ENCODE measurements at places on chromosomes 1 and 21.

DNA sequence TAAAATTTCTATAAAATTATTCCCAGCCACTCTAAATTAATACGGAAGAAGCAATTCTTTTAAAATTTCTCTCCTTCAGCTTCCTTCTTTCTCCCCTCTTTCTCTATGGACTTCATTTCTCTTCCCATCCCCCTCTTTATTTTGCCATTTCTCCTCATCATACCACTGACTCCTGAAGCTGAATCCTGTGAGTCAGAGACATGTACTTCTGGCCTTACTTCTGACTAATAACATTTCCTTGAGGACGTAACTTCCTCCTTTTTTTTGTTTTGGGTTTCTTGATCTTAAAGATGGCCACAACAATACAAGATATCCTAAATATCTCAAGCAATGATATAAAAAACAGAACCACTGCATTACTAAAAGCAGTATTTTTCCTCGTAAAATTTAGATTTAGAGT is 63.6 kb upstream of the DENND1B start:
- no peak for DNase-seq

DNA sequence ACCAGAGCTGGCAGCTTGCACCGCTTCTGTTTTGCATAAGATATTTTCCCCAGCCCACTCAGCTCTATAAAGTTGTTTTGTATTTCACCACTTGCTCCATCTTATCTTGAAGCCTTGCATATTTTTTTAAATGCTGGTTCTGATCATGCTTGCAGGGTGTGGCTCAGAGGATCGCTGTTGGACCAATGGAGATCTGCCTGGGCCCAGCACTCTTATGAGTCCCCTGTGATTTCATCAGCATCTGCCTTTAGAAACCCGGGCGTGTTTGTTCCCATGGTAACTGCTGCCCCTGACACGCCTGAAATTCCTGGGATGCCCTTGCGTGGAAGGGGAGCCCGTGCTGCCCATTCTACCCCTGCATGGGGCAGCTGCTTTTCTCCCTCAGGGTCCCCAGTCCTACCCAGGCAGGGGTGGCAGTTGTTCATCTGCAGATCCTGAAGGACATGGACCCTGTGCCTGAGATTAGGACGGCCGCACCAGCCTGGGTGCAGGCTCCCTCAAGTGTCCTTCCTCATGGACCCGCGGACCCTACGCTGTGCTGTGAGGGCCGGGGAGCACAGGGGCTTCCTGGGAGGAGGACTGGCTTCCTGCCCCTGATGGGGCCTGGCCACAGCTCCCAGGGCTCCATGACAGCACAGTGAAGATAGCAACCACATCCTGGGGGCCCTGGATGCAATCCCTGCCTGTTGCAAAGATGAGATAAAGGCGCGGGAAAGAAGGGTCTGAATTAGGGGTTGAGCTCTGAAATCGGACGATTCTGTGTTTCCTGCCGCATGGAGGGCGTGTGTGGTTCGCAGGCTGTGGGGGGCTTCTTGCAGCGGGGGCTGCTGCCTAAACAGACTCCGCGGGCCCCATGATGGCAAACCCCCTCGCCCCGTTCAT is 226.5 kb downstream of the SDCCAG8 start:
- no peak for DNase-seq

DNA sequence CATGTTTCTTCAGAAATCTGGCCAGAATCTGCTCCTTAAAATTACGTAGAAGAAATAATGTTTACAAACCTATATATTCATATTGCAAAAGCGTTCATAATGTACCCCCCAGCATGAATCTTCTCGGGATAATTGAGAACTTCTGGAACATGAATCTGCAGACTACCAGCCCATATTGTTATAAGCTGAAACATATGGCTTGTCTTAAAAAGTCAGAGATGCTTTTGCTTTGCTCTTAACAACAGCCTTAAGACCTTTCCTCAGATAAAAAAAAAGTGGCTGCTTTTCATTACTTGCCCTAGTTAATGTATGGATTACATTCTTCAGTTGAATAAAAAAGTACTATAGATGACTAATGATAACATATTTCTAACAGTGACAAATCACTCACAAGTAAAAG is 15.0 kb upstream of the ZZZ3 start:
- no peak for DNase-seq

DNA sequence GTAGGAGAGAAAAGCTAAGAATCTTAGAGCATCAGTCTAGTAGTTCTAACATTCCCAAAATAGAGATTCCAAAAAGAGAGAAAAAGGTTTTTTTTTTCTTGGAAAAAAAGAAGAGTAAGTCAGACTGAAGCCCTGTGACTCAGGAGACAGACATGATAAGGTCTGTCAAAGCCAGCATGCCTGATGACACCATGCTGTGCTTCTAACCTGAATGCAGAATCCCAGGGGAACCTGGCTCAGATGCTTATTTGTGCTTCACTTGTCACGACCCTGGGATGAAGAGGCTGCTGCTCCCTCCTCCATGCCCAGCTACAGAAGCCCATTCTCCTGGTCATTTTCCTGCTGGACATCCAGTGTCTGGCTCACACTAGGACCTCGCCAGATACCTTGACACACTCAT is 44.3 kb downstream of the ERICH3 start:
- no peak for DNase-seq

DNA sequence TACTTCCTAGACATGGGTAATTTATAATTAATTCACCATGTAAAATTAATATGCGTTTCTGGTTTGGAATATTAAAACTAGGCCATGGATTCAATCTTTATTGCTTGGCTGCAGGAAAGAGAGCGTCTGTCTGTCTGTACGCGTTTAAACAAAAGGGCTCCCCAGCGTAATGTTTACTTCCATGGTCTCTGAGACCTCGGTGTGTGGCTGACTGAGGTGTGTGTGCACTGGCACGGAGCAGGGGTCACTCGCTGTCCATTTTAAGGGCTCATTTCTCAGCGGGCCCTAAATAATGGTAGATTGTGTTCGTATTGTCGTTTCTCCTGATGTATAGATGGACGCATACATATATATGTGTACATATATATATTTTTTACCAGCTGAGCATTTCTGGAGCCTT is 119.6 kb downstream of the ATG4C start:
- DNase-seq = no peak

- DNase-seq = no peak
Observed at GRCh38 chr1:101051688-101052638, 26.4 kb upstream of the DPH5 start.

DNA sequence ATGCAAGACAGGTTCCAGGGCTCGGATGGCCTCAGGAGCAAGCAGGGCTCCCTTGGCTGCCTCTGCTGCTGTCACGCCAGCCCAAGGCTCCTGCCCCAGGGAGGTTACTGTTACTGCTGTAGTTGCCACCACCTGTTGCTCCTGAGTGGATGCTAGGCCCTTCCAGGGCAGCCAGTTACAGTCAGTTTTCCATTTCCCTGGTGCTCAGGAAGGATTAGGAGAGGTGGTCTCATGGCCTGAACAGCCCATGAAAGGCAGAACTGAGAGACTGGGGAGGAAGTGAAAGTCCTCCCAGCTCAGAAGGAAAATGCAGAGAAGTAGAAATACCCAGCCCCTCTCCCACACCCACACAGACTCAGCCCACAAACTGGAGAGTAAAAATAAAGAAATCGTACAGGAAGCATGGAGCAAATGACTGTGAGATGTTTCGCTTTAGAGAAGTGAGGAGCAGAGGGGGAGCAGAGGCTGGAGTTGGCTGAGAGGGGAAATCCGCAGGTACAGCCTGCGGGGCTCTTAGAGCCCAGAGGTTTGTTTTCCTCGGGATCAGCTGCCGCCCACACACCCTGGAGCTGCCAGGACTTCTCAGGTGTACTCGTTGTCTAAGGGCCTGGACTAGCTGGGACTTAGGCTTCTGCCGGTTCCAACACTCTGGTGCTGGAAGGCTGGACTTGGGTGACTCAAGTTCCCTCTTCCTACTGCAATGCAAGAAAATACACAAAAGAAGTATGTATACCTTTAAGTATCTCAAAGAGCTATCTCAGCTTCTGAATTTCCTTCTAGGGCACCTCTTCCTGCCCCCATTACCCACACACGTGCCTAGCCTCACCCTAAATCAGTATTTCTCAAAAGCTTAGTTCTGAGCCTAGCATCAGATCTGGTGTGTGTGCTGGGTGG is 2.3 kb downstream of the IL6R start:
- DNase-seq = no peak

DNA sequence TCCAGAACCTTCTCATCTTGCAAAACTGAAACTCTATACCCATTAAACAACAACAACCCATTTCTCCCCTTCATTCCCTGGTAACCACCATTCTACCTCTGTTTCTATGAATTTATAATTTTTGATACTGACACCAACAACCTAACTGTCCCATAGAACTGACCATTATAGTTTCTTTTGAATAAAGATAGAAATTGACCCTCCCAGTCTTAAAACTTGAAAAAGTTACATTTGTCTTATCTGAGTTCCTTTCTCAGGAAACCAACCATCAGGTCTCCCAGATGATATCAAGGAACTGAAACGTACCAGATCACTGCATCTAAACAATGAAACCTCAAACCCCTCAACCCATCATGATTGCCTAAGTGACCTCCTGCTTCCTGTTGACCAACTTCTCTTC is 27.1 kb downstream of the RNF115 start:
- DNase-seq = no peak

DNA sequence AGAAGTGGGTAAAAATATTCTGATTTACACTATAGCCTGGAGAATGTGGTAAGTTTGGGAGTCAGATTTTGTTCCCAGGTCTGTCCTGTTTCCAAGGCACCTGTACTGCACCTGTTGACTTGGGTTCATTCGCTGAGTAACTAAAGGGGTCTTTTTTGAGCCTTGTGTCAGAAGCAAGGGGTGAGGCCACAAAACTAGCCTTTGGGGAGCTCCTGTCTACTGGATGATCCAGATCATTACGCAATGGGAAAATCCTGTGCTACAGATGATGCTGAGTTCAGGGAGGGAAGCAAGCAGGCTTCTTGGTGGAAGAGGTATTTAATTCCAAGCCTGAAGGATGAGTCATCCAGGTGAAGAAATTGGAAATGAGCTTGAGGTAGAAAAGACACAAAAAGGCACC is 424.0 kb downstream of the MATN1 start:
- DNase-seq = no peak

GRCh38 chr1:2943686-2944260 is 77.5 kb upstream of the ACTRT2 start:
- DNase-seq = no peak

GRCh38 chr21:30126576-30126975 is 40.0 kb downstream of the CLDN17 start:
- no peak for DNase-seq

GRCh38 chr1:229221106-229222019 is 49.5 kb upstream of the RAB4A start:
- DNase-seq = no peak

DNA sequence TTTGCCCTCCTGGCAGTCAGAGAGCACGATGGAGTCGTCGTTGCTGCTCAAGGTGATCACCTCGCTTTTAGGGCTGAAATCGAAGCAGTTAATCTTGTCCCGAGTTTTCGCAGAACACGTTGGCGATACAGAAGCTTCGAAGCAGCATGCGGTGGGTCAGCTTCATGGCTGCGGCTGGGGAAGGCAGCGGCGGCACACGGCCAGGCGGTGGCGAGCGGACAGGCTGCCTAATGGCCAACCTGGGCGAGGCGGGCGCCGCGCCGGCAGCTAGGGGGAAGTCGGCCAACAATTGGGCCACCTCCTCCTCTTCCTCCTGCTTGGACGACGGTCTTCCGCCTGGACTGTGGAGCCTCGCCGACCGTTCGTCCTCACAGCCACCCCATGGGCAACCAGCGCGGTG is 34.8 kb downstream of the CDC7 start:
- DNase-seq = no peak

- DNase-seq = no peak
Observed at GRCh38 chr1:56123421-56123820, 455.9 kb downstream of the PLPP3 start.

DNA sequence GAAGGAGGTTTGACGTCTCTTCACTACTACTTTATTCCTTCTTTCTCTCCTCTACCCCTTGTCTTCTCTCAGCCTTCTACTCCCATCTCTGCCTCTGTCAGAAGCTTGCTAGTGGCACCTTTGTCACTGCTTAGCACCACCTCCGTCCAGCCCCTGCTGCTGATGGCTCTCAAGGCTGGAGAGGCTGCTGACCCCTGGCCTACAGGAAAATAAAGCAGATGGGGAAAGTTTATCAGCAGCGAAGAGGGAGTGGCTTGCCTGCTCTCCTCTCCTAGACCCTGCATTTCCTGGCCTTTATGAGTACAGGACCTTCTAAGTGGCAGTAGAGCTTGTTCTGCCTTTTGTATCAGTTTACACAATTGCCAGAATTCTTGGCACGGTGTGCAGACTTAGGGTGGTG is 27.0 kb downstream of the PROX1 start:
- no peak for DNase-seq

GRCh38 chr1:170205301-170205700 is 59.5 kb downstream of the NTMT2 start:
- no peak for DNase-seq

GRCh38 chr1:227896710-227897655 is 50.7 kb downstream of the WNT9A start:
- DNase-seq = no peak

DNA sequence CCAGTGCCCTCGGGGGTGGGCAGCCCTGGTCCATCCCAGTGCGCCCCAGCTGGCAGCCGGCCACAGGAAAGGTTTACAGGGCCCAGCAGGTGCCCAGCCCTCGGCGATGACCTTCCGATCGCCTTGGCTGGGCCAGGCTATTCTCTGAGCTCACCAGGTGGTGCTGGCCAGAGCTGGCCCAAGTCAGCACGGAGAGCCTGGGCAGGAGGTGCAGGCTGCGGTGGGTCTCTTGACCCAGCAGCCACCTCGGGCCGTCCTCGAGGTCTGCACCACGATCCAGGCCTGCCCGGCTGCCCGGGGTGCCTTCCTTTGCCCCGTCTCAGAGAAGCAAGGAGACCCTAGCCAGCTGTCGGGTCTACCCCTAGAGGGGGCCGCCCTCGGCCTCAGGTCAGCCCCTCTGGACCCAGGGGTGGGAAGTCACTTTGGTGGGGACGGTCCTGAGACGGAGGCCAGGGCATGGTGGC is 370 bp downstream of the PERM1 start:
- DNase-seq = no peak
